ENCODE measurements at places on chromosomes 12 and 14.

GRCh38 chr12:120674097-120674636 is 12.8 kb upstream of the MLEC start:
- no peak for DNase-seq

GRCh38 chr14:104106471-104106991 is 21.0 kb downstream of the ASPG start:
- no peak for DNase-seq

GRCh38 chr12:3262470-3262869 is 185.3 kb downstream of the TSPAN9 start:
- no peak for DNase-seq

DNA sequence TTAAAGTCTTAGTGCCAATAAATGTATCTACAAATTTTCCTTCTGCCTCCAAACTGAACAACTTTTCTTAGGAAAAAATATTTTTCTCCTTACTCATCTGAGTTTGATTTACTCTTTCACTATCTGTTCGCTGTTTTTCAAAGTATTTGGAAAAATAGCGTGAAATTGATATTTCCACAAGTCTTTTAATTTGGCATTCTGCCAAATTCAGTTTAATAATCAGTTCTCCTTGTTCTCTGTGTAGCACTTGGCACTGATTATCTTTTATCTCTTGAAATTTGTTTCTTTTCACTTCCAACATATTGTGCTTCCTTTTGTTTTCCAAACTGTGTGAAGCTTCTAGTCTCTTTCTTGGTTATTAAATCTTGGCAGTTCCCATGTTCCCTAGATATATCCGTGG is 559.8 kb downstream of the RPL10L start:
- DNase-seq, result no peak

DNA sequence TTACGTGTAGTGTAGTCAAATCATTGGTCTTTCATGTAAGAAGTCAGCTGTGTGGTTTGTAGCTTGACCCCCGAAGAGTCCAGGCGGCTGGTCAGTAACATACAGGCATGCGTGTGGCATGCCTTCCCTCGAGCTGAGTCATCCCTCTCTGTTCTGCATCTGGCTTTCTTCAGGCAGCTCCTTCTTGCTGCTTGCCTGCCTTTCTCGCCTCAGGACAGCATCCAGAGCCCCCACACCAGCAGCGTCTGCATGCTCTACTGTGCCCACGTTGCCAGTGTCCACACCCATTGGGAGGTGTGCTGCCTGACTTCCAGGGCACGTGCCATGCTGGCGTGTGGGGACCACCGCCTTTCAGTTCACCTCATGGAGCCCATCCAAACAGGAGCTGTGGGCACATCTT is 96.8 kb downstream of the EP400 start:
- no peak for DNase-seq

DNA sequence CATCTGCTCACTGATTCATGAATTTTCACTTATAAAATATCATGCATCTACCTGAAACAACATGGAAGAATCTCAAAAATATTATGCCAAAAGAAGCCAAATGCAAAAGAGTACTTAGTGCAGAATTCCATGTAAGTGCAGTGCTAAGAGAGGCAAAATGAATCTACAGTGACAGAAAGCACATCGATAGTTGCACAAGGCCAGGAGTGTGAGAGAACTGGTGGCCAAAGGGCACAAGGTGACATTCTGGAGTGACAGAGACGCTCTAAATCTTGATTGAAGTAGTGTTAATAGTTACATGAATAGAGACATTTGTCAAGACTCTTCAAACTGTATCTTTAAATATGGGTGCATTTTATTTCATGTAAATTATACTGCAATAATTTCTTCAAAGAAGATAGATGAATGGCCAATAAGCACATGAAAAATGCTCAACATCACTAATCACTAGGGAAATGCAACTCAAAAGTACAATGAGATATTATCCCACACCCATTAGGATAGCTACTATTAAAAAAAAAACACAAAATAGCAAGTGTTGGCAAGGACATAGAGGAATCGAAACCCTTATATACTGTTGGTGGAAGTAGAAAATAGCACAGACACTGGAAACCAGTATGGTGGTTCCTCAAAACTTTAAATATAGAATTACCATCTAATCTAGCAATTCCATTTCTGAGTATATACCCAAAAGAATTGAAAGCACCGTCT is 71.7 kb upstream of the KICS2 start:
- DNase-seq, result no peak

DNA sequence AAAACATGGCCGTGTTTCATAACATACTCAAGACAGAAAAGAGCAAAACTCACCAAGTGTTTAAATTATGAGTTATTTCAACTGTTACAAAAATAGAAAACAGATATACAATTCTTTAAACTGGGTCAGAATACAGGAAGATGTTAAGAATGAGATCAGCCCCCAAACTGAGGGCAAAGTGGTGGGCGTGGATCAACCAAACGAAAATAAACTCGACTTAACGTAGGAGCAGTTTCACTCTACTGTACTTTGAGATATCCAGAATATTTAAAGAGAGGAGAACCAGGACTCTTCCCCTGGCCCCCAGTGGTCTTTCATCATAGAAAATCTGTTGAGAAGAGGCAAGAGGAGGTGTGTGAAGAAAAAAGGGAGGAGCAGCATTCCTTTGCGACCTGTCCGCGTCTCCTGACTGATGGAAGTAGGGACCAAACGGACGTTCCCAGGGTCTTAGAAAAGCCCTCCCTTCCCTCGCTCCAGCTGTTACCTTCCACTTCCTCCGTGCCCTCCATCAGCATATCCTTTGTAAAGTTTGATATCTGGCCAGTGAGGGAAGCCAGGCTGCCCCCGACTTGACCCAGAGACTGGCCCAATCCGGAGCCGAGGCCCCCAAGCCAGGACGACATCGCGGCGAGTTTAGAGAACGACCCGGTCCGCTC is 668 bp downstream of the TRIP11 start:
- DNase-seq, result no peak

GRCh38 chr14:102696856-102697495 is 80.3 kb upstream of the TRAF3 start:
- no peak for DNase-seq

GRCh38 chr12:92995258-92995903 is 66.3 kb upstream of the EEA1 start:
- no peak for DNase-seq

DNA sequence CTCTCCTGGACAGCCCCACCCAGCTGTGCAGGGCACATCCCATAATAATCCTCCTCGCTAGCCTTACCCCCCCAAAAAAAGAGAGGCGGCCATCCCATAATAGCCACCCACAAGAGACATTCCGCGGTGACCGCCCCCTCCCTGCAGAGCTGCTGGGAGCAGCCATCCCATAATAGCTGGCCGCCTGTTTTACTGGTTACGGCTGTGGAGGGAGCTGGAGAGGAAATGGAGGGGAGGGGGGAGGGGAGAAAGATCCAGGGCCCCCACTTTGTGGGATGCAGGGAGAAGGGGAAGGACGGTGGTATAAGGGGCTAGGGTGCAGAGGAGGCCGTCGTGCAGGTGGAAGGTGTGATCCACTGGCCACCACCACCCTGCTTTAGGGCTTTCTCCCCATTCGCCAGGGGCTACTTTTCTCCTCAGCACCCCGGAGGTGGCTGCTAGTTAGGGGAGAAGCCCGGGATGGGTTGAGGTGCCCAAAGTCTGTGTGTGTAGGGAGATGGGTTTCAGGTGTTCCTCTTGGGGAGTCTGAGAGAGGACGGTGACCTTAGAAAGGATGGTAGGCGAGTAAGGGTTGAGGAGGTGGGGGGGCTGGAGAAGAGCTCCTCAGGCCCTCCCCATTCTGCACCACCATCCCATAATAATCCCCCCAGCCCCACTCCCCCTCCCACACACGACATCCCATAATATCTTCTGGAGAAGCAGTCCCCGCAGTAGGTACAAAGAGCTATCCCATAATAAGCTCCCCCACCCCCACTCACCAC is 6.0 kb upstream of the CHD4 start:
- no peak for DNase-seq

DNA sequence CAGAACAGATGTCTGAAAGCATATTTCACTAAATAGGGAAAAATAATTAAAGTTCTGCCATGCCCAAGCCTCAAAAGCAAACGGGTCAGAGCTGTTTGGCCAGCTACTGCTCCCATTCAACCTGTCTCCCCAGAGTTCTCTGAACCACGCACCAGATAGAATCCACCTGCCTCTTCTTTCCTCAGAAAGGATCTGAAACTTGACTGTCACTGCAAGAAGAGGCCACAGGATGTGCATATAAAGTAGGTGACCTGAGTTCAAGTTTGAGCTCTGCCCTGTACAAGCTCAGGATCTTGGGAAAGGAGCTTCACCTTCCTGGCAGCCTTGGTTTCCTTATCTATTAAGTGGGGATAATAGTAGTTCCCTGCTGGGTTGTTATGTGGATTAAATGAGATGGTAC is 91.8 kb downstream of the NUAK1 start:
- DNase-seq, result no peak

DNA sequence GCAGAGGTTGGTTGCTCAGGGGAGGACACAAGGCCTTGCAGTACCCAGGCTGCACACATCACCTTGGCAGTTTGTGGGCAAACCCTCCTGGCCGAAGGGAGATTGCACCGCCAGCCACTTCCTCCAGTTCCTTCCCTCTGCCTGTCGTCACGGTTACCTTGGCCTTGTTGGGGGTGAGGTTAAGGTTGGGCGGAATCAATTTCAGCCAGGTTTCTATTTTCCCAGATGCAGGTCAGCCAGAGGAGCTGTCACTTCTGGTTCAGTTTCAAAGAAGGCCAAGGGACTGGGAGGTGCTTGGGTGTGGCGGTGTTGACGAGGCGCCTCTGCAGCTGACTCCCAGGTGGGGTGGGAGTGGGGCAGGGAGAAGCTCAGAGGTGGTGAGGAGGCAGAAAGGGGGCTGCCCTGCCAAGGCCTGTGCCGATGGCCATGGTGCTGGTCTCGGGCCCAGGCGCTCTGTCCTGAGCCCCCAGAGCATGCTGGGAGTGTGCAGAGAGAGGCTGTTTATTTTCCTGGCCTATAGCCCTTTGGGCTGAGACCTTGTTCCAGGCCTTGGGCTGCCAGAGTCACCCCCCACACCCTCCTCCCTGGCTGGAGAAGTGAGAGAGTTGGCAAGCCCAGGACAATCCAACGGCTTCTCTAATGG is 31.4 kb downstream of the JDP2 start:
- no peak for DNase-seq

Data from stimulated activated CD4-positive, alpha-beta T cell treated with anti-CD3 and anti-CD28 coated beads, TNF-alpha, amount 100 ng/mL, for 1 hour (primary cell).